Common myeloid progenitor, CD34-positive (primary cell): ENCODE measurements at places on chromosomes 2 and 18.
A peak's percentile ranks its signal among the peaks of the same experiment; 100 is the strongest.

DNA sequence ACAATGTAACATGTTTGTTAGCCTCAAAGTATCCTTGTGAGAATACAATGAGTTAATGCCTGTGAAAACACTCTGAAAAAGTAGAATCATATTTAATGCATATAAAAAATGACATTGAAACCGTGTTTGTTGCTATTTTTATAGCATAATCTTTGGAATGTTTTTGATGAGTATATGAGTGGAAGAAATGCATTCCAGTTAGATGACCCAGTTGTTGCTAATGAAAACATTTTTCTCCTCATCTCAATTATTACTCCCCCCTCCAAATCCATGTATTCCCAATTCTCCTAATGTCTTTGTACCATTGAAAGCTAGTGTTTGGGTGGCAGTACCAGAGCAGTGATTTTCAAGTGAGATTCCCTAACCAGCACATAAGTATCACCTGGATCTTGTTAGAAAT, 67.1 kb upstream of the DSEL start:
- no peak for DNase-seq

GRCh38 chr2:117859924-117860647, 45.6 kb downstream of the DDX18 start:
- no peak for DNase-seq

- DNase-seq: no peak
Measured at GRCh38 chr2:179005976-179006375, 44.0 kb downstream of the CCDC141 start.

GRCh38 chr2:54570925-54571694, 115.0 kb downstream of the SPTBN1 start:
- DNase-seq: peak; percentile 98

- no peak for DNase-seq
Measured at GRCh38 chr2:216635701-216636550, 2.7 kb downstream of the IGFBP2 start.

GRCh38 chr18:7740821-7741220, 173.7 kb downstream of the PTPRM start:
- no peak for DNase-seq
